Activated T-helper 17 cell treated with anti-CD3 and anti-CD28 coated beads, Interleukin-2, amount 50 U/mL, for 72 hours (primary cell): ENCODE measurements at places on chromosomes 2 and 18. TPM values are rescaled to one million over a fixed set of nuclear protein-coding genes. Genes with fewer than 3 reads are reported as not detected.

GRCh38 chr18:44342162-44342561 lies 338.5 kb upstream of the SETBP1 start:
- ATAC-seq: no peak

GRCh38 chr2:52035391-52035790 lies 1003.5 kb upstream of the NRXN1 start:
- ATAC-seq: no peak

DNA sequence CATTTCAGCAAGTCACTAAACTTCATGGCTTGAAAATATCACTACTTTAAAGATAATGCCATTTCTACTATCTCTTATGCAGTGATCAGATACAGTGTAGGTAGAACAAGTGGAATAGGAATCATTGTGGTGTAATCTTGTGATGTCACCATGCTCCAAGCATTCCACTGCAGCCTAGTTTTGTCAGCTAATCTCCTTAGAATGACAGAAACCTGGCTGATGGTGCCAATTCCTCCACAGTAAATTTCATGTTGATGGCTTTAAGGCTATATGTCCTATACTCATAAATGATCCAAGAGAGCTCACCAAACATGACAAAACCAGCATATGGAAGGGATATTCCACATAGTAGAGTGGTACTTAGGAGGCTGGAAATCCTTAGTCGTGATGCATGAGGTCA lies 184.9 kb downstream of the PDE1A start:
- no peak for ATAC-seq

DNA sequence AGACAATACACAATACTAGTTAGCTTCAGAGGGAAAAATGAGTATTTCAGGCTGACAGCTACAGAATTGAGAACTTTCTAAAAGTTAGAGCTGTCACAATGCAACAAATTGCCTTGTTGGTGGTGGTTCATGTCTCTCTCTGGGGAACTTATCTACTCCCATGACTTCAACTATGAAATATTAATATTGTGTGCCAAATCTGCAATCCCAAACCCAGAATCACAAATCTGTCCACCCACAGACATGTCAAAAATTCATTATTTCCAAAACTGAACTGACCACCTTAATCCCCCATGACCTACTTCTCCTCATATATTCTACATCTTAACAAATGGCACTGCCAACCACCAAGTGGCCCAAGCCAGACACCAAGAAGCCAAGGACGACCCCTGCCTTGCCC lies 143.5 kb downstream of the TCF4 start:
- ATAC-seq: no peak

GRCh38 chr18:4445902-4446301 lies 9.2 kb downstream of the DLGAP1 start:
- no peak for ATAC-seq

- ATAC-seq: no peak
Observed at GRCh38 chr2:135821190-135821589, 15.8 kb downstream of the LCT start.

DNA sequence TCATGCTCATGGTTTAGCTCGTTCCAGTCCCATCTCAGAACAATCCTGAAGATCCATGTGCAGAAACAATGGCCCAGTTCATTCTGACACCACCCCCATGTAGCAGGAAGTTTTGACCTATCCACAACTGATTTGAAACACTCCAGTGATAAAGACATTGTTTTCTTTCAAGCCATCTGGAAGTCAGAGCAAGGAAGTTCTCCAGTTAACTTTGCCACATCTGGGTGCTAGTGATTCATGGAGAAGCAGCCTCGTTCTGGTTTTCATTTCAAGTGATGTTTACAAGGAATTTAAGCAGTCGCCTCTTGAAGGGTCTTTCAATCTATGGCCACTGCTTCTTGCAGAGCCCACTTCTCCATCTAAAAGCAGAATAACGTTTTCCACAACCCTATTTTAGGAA lies 36.6 kb upstream of the TWIST2 start:
- no peak for ATAC-seq

- ATAC-seq: no peak
Observed at GRCh38 chr2:19209575-19210341, 148.7 kb downstream of the OSR1 start.

- no peak for ATAC-seq
Observed at GRCh38 chr18:24964216-24964615, 387.8 kb downstream of the ZNF521 start.

DNA sequence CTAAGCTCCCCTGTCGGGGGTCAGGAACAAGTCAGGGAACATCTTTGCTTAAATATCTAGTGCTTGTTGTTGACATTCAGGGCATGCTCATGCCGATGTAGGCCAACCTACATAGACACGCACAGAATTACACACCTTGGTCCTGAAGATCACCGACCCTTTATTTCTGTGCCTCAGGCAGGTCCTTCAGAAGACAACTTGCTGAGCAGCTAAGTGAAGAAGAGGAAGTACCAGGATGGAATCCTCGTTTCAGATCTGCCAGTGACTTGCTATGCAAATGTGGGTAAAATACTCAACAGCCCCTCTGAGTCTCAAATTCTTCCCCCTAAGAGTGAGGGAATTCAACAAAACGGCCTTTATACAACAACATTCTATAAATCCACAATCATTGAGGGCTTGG lies 494.7 kb downstream of the BCL11A start:
- ATAC-seq: no peak

GRCh38 chr2:122486705-122487415 lies 731.4 kb downstream of the TSN start:
- no peak for ATAC-seq

Gene SCN9A
- total RNA-seq: not detected

Gene HDLBP
- total RNA-seq: 303 TPM

Gene POTEI
- total RNA-seq: not detected

Gene MAP3K19
- not detected for total RNA-seq
